GM19239 (cell line): ENCODE measurements at places on chromosomes 2 and 18.

DNA sequence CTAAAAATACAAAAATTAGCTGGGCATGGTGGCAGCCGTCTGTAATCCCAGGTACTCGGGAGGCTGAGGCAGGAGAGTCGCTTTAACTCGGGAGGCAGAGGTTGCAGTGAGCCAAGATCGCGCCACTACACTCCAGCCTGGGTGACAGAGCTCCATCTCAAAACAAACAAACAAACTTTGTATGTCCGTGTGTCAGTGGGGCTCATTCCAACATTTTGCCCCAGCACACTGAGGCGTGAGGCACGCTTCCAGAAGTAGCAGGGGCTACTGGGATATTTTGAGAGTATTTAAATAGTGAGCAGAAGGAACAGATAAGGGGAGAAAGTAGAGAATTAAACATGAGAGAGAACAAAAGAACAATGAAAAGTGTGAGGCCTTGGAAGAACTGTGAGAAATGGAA, 83.3 kb upstream of the TANK start:
- DNase-seq: no peak

DNA sequence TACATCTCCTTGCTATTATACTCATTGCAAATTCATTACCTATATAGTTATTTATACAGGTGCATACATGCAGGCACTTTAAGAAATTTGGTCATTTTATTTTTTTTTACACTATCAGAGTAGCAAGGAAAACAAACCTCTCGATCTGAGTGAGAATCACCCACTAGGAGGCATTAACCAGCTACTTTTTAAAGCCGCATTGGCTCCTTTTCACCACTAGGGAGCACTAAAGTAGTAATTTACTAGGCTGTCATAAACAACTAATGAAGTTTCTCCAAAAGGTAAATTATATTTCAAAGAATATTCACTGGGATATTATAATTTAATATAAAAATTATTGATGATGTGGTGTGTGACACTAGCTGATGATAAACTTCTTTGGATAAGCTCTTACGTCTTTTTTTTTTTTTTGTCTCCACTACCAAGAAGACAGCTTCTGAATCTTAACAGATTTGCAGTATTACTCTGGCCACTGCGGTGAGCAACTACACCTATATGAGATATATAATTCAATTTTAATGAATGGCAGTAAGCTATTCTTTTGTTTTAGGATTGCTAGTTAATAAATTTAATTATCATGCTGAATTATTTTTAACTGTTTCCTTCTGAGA, 101.9 kb downstream of the NOL4 start:
- DNase-seq: peak; percentile 2

DNA sequence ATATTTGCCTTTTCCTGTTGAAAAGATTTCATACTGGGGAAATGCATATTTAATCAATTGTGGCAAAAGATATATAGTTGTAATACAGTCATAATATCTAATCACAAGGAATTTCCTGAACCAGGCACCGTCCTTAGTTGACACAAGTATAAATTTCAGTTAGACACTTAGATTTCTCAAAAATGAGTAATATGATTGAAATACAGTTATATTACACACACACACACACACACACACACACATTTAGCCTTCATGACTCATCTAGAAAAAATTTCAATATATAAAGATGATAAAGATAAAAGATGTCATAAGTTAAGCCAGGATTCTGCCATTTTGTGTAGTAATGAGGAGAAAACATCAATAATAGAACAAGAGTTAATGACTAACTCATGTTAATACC, 258.4 kb upstream of the ZNF804A start:
- DNase-seq: no peak

DNA sequence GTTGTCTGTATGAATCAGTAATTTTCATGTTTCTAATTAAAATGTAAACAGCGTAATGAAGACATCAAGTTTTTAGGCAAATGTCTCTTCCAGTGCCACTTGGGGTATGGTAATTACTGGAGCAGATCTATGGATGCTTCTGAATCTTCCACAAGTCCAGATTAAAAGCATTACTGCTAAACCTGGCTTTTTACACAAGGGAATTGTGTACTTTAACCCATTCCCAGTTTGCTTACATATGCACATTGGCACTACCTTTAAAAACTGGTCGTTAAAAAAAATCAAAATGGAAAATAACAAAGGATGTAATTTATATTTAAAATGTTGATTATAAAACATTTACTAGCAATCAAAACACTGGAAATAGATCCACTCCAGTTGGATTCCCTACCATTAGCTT, 19.7 kb downstream of the FIGN start:
- DNase-seq: no peak

DNA sequence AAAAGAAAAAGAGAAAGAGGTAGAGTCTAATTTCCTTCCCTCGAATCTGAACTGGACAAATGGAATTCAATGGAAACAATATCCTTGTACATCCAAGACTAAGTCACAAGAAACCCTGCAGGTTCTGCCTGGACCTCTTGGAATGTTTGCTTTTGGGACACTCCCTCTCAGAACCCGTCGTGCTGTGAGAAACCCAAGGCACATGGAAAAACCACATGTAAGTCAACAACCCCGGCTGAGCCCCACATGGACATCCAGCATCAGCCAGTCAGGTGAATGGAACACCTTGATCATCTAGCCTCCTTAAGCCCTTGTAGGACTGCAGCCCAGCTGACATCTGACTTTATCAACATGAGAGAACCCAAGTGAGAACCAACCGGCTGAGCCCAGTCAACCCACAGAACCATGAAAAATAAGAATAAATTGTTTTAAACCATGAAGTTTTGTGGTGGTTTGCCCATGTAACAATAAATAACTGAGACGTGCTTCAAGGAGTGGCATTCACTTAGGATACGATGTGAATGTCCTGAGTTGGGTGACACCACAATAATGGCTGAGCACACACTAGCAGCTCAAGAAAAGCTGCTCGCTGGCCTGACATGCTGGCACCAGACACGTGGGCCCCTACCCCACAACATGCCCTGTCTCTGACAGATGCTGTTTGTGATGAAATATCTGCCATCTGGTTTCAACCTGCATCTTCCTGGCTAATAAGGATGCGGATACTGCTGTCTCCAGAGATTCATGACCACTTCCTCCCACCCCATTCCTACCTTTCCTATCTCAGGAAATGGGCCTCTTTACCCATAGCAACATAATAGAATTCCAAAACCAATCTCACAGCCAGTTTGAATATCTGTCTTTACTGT, 28.8 kb downstream of the PKDCC start:
- no peak for DNase-seq

DNA sequence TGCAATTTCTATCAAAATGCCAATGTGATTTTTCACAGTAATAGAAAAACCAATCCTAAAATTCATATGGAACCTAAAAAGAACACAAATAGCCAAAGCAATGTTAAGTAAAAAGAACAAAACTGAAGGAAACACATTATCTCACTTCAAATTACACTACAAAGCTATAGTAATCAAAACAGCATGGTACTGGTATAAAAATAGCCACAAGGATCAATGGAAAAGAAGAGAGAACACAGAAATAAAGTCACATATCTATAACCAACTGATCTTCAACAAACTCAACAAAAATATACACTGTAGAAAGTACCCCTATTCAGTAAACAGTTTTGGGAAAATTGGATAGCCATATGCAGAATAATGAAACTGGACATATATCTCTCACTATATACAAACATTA, 252.2 kb upstream of the CYP26B1 start:
- no peak for DNase-seq

DNA sequence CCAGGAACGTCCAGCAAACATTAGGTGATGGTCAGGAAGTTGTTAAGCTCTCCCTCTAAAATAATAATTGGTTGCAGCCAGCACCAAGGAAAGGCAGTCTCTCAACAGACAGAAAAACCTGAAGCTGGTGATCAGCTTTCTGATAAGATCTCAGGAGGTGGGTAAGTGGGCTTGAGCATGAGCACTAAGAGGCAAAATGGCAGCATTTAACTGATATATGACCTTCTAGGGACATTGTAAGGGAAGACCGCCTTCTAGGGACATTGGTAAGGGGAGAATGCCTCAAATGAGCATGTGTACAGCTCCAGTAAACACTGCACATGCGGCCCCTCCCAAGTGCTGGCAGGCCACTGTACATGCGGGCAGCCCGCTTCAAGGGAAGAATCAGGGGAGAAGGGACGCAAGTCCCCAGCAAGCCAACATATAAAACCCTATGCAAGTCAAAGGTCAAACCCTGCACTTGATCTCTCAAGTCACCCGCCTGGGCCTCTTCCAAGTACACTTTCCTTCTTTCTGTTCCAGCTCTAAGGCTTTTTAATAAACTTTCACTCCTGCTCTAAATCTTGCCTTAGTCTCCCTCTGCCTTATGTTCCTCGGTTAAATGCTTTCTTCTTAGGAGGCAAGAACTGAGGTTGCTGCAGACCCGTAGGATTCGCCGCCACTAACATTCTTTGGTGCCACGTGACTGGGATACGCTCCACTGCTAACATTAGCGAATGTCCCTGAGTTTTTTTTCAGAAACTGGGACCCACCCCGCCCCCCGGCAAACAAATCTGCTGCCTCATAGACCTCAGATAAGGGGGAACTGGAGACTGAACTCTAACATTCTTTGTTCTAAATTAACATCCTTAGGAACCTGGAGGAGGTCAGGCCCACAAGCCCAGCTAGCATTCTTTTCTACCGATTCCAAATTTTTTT, 463.8 kb downstream of the LPIN1 start:
- DNase-seq: no peak

GRCh38 chr2:189498205-189498604, 56.9 kb downstream of the WDR75 start:
- DNase-seq: no peak

- peak; percentile 29 for DNase-seq
Measured at GRCh38 chr2:159797543-159798375, at the start of gene CD302. CD302 (minus strand) TSS chr2:159798208; CDS start chr2:159798198, 10 bp downstream.

DNA sequence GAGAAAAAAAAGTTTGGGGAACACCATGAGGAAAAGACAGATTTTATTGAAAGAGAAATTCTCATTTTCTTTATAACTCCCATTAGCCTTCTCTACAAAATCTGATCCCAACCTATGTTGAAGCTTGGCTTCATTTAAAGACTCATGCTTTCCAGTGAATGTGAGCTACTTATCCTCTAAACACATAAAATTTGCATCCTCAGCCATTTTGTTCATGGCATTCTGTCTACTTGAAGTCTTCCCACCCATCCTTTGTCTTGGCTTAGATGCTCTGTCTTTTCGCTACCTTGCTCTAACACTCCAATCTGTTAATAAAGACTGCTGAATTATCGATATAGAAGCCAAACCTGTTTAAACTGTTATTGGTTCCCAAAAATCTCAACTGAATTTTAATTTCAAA, 39.3 kb downstream of the GDF7 start:
- DNase-seq: no peak

- DNase-seq: no peak
Measured at GRCh38 chr2:176124110-176124946, 1.8 kb downstream of the HOXD9 start.

- DNase-seq: no peak
Measured at GRCh38 chr18:49731421-49731841, 81.9 kb downstream of the ACAA2 start.

DNA sequence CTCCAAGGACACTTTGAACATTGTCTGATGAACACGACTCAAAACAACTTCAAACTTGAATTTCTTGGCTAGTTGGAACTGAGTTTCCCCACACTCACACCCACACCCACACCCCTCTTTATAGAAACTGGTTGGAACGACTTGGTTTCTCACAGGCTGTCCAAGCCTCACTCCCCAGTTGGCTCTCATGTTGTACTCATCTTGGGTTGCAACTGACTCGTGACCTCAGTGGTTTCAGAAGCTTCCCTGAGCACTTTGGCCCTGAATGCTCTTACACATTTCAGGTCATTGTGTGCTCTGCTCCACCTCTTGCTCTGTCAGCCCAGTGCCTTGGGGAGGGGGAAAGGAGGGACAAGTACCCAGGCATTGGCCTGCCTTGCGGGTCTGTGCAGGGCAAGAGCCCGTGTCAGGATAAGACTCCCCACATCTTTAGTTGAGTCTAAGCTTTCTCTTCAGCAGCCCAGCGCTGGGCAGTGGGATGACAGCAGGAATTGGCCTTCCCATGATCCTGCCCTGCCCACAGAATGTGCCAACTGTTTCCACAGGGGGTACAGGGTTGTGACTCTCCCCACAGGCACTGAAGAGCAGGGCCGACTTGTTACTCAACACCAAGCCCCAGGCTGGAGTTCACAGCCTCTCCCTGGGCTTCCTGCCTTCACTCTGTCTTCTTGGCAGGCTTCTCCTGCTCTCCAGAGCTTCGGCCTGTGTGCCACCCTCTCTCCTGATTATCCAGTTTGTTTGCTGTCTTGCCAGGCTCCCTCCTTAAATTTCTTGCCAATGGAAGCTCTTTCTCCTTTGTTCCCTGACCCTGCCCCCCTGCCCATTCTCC, 104.6 kb downstream of the RTN4 start:
- DNase-seq: no peak

DNA sequence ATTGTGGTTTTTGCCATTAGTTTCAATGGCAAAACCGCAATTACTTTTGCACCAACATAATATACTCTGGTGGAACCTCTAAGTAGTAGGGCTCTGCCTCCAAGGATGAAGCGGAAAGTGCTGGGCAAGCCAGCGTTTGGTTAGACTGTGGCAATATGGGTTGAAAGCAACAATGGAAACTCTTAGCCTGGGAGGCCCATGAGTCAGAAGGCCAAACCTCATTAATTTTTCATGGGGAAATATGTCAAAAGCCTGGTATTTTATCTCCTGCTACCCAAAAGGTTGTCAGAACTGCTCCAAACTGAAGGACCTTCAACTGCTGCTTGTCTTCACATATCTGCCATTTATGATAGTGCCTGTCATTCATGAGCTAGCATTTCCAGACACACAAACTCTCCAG, 179.1 kb upstream of the CYP26B1 start:
- no peak for DNase-seq

DNA sequence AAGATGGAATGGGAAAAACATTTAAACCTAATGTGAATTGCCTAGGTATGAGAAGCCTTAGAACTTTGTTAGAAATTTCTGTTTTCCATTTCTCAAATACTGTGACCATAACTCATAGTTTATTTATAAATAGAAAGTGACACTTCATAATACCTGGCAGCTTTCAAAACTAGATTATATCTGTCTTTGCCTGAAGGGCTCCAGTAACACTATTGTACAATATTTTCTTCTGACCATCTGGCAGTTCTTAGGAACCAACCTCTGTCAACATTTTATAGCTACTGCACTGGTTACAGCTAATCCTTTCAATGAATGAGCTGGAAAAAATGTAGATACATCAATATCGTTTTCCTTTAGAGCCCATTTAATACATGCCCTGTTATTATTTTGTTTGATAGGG, 237.4 kb downstream of the CAMKMT start:
- DNase-seq: no peak

DNA sequence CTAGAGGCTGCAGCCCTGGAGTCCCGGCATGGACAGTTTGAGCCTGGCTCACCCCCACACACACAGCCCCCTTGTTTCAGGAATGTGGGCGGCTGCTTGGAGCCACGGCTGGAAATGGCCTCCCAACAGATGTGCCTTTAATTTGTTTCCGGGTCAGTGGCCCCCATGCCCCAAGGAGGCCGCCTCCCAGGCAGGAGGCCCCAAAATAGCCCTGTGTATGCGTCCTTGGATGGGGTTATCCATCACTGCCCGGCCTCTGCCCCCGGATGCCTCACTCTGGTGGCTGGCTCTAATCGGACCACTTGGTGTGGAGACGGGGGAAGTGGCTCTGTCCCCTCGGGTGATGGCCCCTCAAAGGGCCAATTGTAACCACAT, 151.9 kb upstream of the MYCN start:
- DNase-seq: no peak

- DNase-seq: no peak
Measured at GRCh38 chr2:165952741-165953211, 800 bp downstream of the TTC21B start.

GRCh38 chr2:152452256-152452973, 117.4 kb downstream of the FMNL2 start:
- no peak for DNase-seq

- no peak for DNase-seq
Measured at GRCh38 chr18:74724186-74724585, 126.5 kb downstream of the ZNF407 start.
